ENCODE measurements at places on chromosomes 6 and 20.

DNA sequence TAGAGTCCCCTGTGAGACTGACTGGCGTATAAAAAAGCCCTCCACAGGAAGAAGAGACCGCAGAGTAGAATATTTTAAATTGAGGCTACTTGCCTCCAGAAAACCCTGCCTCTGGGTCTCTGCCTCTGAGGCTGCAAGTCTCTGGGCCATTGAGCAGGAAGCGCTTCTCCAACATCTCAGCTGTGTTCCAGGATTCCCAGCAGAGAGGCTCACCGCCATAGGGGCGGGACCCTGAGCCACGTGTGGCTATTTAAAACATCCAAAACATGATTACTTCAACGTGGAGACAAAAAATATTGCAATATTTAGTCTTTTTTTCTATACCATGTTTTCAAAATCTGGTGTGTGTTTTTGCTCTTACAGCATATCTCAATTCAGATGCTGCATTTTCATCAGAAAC is 59.4 kb downstream of the GNAS-AS1 start:
- no peak for DNase-seq

- DNase-seq, result no peak
Observed at GRCh38 chr6:75431379-75431778, 62.2 kb downstream of the FILIP1 start.

DNA sequence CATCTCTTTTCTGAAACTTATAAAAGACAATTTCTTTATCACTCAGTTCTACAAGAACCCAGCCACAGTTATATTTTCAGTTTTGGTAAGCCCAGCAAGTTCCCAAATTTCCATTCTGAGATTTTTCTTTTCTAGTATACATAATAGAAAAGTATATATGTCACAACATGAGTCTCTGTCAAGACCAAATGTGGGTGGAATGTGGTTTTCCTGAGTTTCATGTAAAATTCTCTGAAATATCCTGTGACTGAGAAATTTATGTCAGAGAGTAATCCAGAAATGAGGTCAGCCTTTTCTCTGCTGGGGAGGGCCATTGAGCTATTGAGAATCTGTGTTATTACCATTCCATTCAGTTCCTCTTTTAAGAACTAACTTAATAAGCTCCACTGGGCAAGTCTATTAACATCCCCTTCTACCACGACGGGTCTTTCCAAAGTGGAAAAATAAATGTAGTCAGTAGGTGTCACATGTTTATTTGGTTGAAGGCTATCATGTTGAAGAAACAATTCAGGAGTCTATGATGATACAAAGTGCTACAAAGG is 100.7 kb upstream of the HMGN3 start:
- DNase-seq, result no peak

DNA sequence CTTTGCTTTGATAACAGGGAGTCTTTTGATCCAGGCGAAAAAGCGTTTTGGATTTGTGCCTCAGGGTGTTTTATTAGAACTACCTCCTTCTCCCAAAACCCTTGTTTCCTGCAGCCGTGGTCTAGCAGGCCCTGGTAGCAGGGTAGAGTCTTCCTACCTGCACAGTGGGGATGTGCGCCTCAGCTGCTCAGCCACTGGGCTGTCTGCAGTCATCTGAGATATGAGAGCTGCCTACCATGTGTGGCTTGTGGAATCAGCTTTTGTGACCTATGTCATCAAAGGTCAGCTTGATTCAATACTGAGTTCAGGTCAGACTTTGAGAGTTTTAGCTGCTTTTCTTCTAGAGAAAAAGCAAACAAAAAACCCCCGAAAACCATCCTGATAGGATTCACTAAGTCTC is 279.5 kb downstream of the CLIC5 start:
- no peak for DNase-seq

GRCh38 chr6:127267646-127268625 is 1.3 kb downstream of the RNF146 start:
- DNase-seq, result no peak

- no peak for DNase-seq
Observed at GRCh38 chr6:152478377-152479010, 158.7 kb downstream of the SYNE1 start.

DNA sequence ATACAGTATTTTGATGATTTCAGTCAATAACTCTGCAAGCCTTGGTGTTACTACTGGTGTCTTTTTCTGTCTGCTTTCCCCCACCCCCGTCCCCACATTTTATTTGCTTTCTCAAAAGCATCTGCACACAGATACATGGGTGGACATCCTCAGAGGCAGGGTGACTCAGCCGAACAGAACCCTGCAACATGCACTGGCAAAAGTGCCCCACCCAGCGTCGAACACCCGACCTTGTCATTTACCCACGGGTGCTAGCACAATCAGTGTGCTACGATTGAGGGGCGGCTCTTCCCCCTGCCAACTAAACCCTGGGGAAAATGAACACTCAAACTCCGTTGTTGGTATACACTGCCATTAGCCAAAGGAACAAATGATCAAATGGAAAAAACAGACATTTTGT is 115.9 kb upstream of the NAA20 start:
- no peak for DNase-seq

GRCh38 chr6:157556671-157557430 is 175.9 kb downstream of the ZDHHC14 start:
- DNase-seq, result no peak

GRCh38 chr6:144811140-144811539 is 526.0 kb downstream of the UTRN start:
- DNase-seq, result no peak

- DNase-seq, result no peak
Observed at GRCh38 chr6:115691433-115691832, 369.3 kb downstream of the FRK start.

- no peak for DNase-seq
Observed at GRCh38 chr20:53995949-53996348, 74.4 kb downstream of the BCAS1 start.

- DNase-seq, result no peak
Observed at GRCh38 chr6:111503194-111503593, 20.2 kb upstream of the REV3L start.

DNA sequence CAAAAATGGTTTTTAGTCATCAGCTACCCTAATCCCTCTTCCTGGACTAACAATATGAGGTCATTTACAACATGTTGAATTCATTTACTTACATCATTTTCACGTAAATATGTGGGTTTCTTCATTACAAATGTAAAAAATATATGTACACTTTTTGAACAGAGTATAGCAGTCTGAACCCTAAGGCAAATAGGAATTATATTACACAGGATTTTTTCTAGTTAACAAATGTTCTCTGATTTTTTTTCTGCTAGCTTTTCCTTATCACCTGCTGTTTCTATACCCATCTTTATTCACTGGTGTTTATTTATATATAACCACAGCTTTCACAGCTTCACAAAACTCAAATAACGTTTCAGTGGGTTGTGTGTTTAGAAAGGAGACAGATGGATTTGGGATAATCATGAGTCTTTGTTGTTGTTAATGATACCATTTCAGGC is 21.0 kb upstream of the CD2AP start:
- DNase-seq, result no peak

- no peak for DNase-seq
Observed at GRCh38 chr6:43434943-43435342, 7.6 kb downstream of the ABCC10 start.

DNA sequence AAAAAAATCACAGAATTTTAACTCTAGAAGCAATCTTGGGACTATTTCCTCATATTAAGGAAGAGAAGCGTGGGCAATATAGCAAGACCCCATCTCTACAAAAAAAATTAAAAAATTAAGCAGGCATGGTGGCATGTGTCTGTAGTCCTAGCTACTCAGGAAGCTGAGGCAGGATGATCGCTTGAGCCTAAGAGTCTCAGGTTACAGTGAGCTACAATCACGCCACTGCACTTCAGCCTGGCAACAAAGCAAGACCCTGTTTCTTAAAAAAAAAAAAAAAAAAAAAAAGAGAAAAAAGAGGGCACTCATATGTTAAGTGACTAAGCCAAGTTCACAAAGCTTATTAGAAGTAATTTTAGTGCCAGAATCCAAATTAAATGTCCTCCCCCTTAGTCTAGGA is 100.8 kb downstream of the SESN1 start:
- DNase-seq, result no peak

DNA sequence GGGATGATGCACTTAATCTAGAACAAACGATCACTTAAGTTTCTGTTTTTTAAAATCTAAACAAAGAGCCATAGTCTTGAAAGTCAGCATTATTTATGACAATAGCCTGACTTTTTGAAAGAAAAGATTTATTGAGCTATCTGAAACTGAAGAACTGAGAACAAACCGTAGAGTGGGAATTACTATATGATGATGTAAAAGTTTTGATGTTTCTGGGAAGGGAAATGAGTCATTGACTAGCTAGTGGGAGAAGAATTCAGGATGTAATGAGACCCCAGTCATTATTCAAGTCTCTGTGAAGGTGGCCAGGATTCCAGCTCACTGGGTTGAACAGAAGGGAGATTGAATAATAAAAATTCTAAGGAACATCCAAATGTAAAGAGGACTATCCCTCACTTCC is 83.4 kb upstream of the FABP7 start:
- no peak for DNase-seq

- no peak for DNase-seq
Observed at GRCh38 chr6:122589115-122589514, 21.1 kb upstream of the PKIB start.

DNA sequence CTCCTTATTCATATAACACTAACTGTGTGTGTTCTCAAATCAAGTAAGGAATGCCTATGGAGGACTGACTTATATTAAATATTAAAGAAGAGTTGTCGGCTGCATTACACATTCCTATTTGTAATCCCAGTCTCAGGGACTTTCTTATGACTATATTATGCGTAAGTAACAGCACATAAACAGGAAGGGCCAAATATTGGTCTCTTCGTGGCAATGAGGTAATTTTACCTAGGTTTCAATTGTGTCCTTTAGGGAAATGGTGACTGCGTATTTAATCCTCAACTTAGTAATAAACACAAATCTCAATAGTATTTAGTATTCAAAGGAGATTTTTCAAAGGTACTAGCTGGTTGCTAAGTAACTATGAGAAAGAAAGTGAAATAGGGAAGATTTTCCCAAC is 22.8 kb upstream of the EPM2A start:
- no peak for DNase-seq

DNA sequence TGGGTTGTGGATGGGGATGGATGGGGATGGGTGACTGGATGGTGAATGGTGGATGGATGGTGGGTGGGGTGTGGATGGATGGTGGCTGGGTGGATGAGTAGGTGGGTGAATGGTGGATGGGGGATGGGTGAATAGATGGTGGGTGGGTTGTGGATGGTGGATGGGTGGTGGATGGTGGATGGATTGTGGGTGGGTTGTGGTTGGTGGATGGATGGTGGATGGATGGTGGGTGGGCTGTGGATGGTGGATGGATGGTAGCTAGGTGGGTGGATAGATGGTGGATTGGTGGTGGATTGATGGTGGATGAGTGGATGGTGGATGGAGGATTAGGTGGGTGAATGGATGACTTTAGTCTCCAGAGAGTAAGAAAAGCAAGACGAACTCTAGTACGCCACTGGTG is 57.6 kb downstream of the YTHDF1 start:
- no peak for DNase-seq

GRCh38 chr20:62894261-62894660 is 32.0 kb downstream of the DIDO1 start:
- no peak for DNase-seq

- DNase-seq, result no peak
Observed at GRCh38 chr20:39066471-39067242, 104.5 kb downstream of the DHX35 start.

DNA sequence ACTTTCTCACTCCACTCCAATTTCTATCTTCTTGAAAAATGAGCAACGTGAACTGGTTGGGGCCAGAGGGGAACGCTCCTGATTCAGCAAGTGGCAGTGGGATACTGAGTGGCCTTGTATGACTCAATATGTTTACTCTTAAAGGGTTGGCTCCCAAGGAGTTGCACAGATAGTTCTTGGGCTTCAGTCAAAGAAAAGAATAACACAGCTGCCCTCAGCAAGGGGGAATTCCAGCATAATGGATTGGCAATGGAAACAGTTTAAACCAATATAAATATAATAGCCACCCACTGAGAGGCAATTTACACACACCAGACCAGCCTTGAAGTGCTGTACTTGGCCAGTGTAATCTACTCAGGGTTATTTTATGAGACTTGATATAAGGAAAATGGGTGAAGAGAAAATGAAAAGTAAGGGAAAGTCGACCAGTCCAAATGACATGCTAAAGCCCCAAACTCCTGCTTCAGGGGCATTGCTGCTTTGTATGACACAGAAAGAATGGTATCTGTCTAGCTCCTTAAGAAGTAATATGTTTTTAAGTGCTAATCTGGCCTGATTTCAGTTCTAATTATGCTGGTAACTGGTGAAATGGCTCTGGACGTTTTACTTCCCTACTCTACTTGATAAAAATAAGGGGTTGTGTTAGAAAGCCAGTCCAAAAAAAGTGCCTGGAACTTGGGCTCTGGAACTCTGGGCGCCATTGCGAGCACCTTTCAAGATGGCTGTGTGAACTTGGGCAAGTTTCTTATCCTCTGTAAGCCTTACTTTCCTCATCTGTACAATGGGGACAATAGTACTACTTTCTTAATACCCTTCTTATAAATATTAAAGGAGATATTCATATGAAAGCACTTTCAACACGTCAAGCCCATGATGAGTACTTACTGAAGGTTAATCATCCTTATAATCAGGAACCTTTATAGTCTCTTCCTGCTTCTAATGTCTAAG is 712.9 kb upstream of the MAP3K7 start:
- DNase-seq, result no peak

DNA sequence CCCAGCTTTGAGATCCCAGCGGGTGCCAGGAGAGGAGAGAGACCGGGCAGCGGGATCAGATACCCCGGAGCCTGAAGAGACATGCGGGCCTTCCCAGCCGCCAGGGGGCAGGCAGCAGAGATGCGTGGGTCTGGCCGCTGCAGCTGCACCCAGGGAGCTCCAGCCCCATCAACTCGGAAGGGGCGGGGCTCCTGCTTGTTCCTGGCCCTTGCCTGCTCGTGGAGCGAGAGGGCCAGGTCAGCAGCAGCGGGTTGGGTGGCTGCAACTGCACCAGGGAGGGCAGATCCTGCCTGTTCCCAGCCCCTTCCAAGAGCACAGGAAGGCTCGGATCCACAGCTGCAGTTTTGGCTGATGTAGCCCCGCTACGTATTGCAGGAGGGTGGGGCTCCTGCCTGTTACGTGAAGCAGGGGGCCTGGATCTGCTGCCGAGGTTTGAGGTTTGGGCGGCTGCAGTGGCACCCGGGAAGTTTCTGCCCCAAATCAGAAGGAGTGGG is 532.8 kb downstream of the RFPL4B start:
- no peak for DNase-seq

DNA sequence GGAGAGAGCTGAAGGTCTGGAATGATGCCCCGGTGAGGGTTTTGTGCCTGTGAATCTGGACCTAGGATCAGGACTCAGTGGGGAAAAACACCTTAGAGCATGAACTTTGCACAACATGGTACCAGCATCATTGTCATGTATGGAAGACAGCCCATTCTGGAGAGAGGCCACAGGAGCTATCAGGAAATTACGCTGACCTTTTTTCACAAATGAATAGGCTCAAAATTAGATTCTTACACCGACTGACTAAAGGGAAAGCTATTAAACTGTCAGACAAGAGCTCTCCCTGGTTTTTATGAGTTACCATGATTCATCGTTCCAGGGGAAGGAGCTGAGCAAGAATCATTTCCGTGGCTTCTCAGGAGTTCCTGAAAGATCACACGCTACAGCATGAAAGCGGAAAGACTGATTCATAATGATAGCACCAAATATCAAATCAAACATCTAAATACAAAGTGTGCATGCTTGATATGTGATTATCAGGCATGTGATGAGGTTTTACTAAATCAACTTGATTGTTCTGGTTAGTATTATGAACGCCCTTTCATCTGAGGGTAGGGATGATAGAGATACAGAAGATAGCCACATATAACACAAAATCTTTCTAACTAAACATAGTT is 224.9 kb upstream of the SMLR1 start:
- no peak for DNase-seq

Measured in NCI-H1048 (cell line).